ENCODE measurements at places on chromosomes 12 and 14.
A peak's percentile ranks its signal among the peaks of the same experiment; 100 is the strongest.

DNA sequence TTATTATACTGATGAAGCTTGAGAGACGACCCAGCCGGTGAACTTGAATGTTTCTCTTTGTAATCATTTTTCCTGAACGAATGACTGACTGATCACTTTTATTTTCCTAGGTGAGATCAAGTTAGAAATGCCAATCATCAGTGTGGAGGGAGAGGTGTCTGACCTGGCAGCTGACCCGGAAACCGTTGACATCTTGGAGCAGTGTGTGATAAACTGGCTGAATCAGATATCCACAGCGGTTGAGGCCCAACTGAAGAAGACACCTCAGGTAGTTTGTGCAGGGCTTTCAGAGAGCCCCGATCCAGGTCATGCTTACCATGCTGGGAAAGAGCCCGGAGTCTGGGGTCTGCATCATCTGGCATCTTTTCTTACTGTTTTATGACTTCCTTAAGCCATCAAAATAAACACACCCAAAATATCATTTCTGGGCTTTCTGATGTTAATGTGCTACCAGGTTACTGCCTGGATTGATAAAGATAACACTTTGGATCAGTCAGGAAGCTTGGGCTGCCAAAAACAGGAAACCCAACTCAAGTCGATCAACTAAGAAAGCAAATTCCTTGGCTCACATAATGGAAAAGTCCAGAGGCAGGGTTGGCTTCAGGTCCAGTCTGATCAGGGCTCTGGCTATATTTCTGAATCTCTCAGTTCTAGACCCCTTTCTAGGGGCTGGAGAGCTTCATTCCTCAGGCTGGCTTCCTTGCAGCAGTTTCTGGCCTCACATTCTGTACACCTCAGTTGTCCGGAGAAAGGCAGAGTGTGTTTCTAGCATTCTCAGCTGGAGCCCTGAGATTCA, 21.1 kb downstream of the DNAH10 start:
- no peak for DNase-seq

GRCh38 chr12:68622250-68622649, 11.6 kb downstream of the RAP1B start:
- no peak for DNase-seq

DNA sequence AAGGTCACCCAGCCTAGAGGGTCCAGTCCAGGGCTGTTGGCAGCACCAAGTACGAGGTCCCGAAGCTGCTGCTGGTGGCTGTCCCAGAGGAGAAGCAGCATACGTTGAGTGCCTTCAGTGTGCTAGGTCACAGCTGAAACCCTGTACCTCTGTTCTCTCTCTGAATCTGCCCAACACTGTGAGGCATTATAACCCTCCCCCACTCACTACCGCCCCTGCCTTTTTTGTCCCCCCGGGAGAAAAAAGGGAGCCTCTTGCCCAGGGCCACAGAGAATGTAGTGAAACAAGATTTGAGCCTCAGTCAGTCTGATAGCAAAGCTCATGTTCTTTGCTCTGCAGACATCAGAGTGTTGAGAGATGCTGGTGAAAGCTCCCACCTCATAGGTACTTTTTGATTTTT, 53.4 kb downstream of the PPP2R5C start:
- DNase-seq: no peak

DNA sequence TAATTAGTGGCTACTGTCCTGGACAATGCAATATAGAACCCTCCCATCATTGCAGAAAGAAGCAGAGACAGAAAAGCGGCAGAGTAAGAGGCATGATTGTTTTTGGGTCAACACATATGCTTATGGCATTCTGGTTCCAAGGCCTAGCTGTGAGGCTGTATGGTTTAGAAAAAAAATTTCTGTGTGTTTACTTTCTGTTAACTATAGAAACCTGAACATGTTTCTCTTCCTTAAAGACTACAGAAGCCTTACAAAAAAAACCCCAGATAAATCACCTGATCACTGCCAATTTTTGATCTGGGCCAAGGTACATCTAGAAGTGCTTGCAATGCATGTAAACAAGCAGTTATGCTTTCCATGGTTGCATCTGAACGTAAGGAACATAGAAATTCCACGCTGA, 100.0 kb upstream of the HECTD1 start:
- DNase-seq: no peak

DNA sequence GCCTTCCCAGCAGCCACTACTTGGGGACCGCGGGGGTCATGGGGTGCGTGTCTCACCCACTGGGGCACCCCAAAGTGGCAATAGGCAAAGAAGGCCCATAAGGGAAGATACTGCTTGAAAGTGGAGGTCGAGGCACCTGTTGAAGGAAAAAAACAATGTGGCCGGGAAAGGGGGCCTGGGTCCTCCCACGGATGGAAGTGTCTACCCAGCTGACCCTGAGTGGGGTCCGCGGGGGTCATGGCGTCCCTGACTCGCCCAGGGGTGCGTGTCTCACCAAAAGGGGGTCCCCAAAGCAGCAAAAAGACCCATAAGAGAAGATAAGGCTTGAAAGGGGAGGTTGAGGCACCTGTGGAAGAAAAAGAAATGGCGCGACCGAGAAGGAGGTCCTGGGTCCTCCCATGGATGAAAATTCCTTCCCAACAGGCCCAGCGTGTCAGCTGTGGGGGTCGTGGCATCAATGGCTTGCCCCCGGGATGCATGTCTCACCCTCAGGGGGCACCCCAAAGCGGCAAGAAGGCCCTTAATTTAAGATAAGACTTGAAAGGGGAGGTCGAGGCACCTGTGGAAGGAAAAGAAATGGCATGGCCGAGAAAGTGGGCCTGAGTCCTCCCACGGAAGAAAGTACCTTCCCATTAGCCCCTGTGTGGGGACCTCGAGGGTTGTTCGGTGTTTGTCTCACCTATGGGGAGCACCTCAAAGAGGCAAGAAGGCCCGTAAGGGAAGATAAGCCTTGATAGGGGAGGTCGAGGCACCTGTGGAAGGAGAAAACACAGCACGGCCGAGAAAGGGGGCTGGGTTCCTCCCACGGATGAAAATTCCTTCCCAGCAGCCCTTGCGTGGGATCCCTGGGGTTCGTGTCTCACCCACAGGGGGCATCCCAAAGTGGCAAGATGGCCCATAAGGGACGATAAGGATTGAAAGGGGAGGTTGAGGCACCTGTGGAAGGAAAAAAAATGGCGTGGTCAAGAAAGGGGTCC, 266.0 kb downstream of the ALG10 start:
- no peak for DNase-seq

DNA sequence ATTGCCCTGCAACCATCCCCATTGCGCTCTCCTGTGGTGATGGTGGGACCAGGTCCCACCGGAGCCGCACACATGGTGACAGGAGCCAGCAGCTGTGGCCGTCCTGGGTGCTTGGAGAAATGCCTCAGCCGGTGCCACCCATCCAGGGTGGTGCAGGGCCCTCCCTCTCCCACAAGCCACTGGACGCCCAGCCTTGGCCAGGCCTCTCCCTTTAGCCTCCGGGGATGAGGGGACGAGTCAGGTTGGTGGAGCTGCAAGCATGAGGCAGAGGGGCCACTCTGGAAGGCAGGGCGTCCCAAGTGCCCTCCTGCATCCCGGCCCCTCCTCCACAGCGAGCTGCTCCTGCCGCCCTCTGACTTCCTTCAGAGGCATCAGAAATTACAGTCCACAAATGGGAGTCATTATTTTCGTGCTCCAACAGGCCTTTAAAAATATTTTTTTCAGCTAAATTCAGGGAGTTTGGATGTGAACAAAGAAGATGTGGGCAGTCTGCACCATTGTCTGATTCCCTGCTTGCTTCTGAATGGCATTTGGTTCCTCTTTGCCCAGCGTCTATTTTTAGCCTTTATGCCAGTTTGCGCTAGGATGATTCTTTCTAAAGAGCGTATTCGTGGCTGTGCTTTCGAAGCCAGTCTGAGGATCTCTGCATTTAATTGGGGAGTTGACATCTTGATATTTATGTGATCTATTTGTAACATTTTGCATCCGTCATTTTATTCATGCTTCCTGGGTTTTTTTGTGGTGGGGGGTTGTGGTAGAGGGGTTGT, 189.4 kb downstream of the ADGRD1 start:
- no peak for DNase-seq

- no peak for DNase-seq
These were observed 36.0 kb downstream of the PUS7L start for GRCh38 chr12:43722621-43723020.

- DNase-seq: no peak
These were observed 12.0 kb downstream of the NCOR2 start for GRCh38 chr12:124555168-124556073.

GRCh38 chr14:65101631-65102440, 481 bp downstream of the MAX start:
- peak; percentile 36 for DNase-seq

- DNase-seq: peak; percentile 14
These were observed 534.2 kb downstream of the LRFN5 start for GRCh38 chr14:42140831-42141279.

DNA sequence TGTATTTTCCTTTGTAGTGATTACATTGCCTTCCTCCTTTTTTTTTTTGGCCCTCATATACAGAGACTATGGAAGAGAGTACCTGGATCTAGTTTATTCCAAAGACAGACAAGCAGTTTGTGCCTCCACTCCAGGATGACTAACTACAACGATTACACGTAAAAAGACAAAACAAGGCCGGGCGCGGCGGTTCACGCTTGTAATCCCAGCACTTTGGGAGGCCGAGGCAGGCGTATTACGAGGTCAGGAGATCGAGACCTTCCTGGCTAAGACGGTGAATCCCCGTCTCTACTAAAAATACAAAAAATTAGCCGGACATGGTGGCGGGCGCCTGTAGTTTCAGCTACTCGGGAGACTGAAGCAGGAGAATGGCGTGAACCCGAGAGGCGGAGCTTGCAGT, 2.2 kb downstream of the CERS5 start:
- no peak for DNase-seq

GRCh38 chr14:101499080-101499479, 62.2 kb upstream of the DIO3 start:
- DNase-seq: no peak

GRCh38 chr12:77189901-77190416, 124.6 kb upstream of the E2F7 start:
- no peak for DNase-seq

DNA sequence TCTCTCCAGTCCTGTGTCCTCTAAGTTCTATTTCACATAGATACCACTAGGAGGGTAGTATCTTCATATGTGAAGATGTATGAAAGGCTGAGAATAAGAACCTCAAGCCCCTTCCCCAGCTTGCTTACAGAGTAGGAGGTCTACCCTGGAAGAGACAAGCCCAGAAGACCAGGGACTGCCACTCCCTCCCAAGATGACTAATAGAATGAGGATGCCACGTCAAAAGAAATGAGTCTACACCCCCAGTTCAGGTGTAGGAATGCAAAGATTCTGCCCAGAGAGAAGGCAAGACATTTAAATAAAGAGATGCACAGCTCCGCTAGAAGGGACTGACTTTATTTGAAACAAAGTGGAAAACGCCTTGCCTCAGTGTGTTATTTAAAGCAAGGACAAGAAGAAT, 1006.0 kb upstream of the USP15 start:
- DNase-seq: no peak

DNA sequence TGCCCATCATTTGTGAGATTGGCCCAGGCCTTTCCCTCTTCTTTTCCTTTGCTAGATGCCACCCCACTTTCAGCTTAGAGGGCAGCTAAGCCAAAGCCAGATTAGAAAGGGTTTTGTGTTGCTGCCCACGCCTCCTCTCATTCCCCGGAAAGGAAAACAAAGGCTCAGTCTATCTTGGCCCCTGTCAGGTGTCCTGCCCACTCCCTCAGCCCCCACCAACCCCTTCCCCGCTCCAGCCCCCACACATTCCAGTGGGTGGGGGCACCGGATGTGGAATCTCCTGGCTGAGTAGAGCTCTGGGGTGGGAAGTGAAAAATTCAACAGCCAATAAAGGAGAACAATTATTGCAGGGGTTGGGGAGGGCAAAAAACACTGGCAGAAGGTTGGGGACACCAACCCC, 2.2 kb downstream of the BLOC1S1 start:
- DNase-seq: no peak

DNA sequence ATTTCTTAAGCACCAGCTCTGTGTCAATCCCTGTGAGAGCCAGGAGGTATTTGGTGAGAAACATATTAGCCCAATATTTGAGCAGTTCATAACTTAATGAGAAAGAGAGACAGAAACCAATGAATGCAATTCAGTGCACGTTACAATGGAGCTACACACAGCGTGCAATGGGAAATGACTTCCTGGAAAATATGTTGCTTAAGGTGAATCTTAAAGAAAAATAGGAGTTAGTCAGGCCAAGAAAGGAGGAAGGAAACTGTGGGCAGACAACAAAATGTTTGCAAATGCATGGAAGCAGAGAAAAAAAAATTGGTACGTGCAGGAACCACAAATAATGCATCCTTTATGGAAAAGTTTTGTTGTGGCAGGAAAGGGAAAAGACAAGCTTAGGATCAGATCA, 481.7 kb downstream of the BCAT1 start:
- DNase-seq: no peak

DNA sequence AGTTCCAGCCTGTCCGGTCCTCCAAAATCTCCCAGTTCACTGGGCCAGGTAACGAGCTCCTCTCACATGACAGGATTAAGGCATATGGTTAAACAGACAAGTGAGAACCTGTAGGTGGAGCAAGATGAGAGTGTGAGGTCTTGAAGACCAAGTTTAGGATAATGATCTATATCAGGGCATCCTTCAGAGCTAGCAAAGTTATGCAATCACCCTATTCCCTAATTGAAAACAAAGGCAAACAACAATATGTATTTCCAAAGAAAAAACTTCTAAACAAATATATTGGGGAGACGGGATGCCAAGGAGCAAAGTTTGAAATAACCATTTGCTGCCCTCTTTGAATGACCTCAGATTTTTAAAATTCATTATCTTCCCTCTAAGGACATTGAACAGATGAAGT, 571.2 kb downstream of the BCL11B start:
- DNase-seq: no peak

DNA sequence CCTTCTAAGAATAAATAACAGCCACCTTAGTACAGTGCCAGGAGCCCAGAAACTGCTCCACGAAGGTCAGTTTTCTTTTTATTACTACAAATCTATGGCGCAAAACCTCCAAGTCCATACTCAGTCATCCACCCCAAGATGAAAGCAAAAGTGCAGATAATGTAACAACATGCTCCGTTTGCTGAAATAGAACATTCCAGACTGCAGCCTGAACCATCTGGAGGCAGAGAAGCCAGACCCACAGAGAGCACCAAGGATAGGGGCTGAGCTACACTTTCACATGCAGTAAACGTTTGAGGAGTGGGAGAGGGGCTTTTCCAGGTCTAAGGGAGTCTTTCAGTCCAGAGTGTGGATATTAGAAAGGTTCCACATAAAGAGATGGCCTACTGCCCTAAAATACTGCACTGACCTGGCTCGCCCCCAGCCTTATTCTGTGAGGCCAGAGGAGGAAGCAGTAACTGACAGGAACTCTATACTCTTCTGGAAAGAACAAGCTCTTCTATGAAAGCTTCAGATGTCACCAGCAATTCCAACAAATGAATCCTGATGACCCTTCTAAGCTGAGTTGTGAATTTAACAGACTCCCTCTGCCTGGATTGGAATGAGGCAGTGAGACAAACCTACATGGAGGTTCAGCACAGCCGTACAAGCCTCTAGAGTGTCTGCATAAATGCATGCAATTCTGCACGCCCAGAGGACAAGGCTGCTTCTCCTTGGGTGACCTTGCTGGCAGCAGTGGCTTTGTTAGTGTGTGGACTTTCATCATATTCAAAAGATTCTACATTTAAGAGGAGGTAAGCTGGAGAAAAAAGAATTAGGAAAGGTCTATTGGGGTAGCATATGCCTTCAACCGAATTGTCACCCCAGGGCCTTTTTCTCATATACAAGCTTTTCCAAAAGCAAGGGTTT, 153.9 kb upstream of the EGLN3 start:
- no peak for DNase-seq

- DNase-seq: no peak
These were observed 56.7 kb downstream of the CD163L1 start for GRCh38 chr12:7387289-7387688.

- no peak for DNase-seq
These were observed 167.1 kb downstream of the PIK3C2G start for GRCh38 chr12:18428416-18428815.

- peak; percentile 71 for DNase-seq
These were observed 59.4 kb downstream of the ZNF664 start for GRCh38 chr12:124032265-124032886.
